ENCODE measurements at places on chromosomes 11 and 22.

- DNase-seq: no peak
Observed at GRCh38 chr11:10908215-10908951, 50.5 kb upstream of the ZBED5 start.

- DNase-seq: no peak
Observed at GRCh38 chr11:111602865-111603610, 789 bp downstream of the SIK2 start.

DNA sequence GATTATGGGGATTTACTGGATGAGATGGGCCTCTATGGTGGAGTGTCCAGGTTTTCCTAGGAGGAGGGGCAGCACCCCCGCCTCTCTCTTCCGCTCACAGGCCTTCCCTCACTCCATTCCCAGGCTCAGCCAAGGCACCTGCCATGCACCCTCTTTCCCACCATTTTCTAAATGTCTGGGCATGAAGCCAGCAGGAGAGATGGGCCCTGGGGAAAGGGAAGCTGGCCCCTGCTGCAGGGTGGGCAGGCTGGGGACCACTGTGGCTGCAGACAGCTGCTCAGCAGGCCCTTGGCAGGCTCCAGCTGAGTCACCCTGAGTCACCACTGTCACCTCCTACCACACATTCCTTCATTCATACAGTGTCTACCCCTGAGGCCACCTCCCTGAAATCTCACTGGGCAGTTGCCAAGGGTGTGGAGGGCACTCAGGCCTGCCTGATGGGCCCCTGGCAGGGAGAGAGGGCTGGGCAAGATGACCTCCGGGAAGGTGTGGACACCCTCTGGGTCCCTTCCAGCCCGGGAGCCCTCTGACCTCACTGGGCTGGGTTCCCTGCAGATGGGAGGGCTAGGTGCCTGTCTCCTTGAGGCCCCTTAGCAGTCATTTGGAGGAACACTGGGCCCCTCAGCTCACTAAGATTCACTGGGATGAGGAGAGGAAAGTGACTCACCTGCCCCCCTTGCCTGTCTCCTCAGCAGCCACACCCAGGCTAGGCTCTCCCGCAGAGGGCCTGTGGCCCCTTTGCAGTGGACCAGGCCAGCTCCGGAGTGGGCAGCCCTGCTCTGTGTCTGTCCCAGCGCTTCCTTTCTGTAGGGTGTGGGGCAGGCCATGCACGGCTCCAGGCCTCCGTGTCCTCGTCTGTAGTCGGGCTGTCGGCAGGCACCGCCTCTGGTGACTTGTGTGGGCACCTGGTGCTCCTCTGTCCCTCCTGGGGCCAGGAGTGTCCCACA lies 7.8 kb downstream of the MYEOV start:
- DNase-seq: no peak

GRCh38 chr11:17991783-17992433 lies 20.9 kb downstream of the SERGEF start:
- DNase-seq: peak; percentile 19

GRCh38 chr22:37019309-37020191 lies at the start of the genes MPST and TST:
Gene MPST (plus strand): TSS chr22:37019742. CDS start chr22:37019837, 95 bp downstream.
Gene TST (minus strand): TSS chr22:37019447. CDS start chr22:37018732, 715 bp downstream.
- peak; percentile 62 for DNase-seq

- DNase-seq: no peak
Observed at GRCh38 chr11:2149864-2150847, 10.9 kb downstream of the INS start.

DNA sequence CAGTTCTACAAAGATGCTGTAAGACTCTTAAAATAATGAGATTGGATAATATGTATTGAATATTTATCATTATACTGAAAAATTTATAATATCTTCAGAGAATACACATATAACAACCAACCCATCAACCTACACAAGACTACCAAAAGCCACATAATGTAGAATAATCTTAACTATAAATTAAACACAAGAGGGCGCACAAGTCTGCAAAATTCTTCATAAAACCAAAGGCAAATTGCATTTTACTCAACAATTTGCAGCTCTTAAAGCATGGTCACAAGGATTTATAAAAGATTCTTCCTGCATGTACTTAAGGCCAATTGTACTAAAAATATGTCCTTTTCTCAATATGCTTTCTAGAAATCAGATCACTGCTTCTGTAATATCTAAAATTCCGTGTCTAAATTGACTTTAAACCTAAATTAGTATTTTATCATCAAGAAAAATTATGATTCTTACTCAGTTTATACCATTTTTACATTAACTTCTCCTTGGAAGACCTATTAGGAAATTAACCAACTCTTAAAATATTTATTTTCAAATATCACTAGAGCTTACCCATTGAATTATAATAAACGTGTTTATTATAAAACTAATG lies 79.0 kb downstream of the TTC28 start:
- peak; percentile 72 for DNase-seq

DNA sequence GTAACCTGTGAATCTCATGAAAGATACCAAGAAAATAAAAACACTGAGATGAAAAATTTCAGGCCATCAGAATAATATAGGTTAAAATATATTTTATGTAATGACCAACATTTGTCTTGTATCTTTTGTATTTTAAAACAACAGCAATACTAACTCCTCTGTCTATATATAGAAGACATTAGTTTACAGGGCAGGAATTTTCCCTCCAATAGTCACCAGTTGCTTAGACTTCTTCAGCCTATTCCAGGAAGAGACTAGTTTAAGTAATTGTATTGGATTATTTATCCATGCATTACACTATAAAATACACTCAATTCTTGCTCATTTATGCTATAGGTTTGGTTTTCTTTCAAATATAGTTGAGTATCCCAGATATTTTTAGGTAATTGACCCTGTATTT lies 24.1 kb downstream of the ANO5 start:
- no peak for DNase-seq

- DNase-seq: no peak
Observed at GRCh38 chr11:3865388-3866193, 10.1 kb downstream of the STIM1 start.

GRCh38 chr22:43479301-43479950 lies 67.6 kb downstream of the MPPED1 start:
- no peak for DNase-seq

GRCh38 chr11:10978198-10978597 lies 120.3 kb upstream of the ZBED5 start:
- DNase-seq: no peak

DNA sequence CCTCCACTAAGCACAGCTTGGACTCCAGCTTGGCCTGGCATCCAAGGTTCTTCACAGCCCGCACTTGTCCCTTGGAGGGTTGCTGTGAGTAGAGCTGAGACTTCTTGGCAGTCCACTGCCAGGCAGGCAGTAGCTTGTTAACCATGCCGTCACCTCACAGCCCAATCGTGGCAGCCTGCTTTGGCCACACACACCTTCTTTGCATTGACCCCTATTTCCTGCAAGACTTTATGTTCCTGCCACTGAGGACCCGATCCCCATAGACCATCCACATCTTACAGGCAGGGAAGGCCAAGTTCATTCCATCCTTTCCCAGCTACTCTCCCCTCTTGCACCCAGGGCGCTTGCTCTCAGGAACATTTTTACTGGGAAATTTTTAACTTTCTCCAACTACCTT lies 2.5 kb upstream of the PYGM start:
- DNase-seq: no peak

DNA sequence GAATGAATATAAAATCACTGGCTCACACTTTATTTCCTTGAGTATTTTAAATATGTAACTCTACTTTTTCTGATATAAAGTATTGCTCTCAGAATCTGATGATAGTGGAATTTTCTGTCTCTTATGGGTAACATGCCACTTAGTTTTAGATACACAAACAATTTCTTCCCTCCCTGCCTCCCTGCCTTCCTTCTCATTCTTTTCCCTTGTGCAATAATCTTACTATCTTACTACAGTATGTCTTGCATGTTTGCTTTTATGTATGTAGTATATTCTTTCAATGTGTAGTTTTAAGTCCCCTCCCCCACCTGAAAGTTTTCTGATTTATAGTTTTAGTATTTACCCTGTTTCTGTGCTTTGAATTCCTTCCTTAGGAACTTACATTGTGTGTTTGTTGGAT lies 48.4 kb downstream of the INSC start:
- DNase-seq: no peak

DNA sequence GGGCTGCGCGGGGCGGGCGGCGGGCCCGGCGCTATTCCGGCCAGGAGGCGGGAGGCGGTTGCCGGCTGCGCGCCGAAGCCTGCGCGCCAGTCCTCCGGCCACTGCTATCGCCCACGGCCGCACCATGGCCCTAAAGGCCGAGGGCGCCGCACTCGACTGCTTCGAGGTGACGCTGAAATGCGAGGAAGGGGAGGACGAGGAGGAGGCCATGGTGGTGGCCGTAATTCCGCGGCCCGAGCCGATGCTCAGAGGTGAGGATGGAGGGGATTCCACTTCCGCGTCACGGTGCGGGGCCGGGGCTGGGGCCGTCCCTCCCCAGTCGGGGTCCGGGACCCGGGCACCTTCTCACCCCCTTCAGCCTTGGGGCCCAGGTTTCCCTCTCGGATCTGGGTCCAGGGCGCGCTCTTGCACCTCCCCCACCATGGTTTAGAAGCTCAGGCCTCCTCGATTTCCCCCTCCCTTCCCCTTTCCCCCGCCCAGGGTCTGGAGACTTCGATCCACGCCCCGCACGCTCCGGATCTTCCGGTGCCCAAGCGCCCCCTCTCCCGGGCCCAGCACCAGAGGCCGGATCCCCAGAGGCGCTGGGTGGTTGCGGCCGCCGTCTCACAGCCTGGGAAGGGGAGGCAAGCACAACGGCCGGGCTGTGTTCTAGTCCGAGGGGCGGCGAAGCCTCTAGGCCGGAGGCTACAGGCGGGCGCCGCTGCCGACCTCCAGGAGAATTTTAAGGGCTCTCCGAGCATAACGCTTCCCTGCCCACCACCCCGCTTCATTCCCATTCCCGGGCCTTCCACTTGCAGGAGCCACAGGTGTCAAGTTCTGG lies 517 bp downstream of the SPINDOC start:
- peak; percentile 70 for DNase-seq

DNA sequence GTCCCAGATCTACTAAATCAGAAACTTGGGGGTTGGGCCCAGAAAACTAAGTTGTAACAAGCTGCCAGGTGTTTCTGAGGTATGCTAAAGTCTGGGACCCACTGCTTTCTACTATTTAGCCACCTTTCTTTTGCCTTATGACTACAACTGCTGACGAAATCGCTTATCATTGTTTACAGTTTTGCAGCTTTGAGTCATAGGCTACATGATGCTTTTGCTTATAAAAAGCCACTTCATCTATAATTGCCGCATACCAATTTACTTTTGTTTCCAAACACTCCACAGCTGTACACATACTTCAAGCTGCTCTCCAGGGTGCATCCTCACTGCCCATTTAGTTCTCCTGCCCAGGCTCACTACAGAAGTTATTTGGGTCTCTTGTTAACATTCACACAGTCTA lies 144.7 kb downstream of the ENTHD1 start:
- DNase-seq: no peak

DNA sequence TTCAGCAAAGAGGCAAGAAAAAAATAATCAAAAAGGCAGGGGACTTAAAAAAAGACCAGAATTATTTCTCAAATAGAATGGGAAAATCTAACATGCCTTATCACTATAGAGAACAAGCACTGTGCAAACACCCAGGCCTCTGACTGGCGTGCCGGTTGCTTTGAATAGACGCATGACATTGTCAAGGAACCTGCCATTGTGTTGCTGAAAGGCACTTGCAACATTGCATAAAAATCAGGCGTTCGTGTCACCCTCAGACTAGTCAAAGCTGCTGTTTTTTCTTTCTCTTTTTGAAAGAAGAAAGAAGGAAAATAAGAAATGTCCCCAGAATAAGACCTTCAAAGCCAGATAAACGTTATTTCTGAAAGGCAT lies 549.3 kb upstream of the CADM1 start:
- no peak for DNase-seq

GRCh38 chr11:69088676-69089146 lies 40.0 kb downstream of the TPCN2 start:
- peak; percentile 29 for DNase-seq
